ENCODE measurements at places on chromosomes 6 and 20.

GRCh38 chr6:126767711-126768110 is 350.8 kb upstream of the RSPO3 start:
- DNase-seq = no peak

DNA sequence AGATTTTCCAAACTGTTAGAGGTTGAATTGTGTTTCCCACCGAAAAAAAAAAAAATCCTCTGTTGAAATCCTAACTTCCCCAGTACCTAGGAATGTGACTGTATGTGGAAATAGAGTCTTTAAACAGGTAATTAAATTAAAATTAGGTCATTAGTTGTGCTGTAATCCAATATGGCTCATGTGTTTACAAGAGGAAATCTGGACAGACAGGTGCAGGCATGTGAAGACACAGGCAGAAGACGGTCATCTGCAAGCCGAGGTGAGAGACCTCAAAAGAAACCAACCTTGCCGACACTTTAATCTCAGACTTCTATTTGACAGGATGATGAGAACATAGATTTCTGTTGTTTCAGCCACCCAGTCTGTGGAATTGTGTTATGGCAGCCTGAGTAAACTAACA is 28.6 kb upstream of the EZR start:
- DNase-seq = no peak

GRCh38 chr6:147774856-147775255 is 266.4 kb downstream of the SAMD5 start:
- no peak for DNase-seq

DNA sequence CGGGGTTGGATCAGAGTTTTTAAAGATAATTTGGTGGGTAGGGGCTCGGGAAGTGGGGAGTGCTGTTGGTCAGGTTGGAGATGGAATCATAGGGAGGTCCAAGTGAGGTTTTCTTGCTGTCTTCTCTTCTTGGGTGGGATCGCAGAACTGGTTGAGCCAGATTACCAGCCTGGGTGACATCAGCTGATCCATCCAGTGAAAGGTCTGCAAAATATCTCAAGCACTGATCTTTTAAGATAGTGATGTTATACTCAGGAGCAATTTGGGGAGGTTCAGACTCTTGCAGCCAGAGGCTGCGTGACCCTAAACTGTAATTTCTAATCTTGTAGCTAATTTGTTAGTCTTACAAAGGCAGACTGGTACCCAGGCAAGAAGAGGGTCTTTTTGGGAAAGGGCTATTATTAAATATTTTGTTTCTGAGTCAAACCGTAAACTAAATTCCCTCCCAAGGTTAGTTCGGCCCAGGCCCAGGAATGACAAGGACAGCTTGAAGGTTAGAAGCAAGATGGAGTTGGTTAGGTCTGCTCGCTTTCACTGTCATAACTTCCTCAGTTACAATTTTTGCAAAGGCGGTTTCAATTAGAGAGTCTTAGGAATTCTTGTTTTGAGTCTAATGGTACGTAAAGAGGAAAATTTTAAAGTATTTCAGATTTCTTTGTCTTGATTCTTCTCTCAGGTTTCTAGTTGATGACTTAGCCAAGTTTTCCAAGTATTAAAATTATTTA is 53.1 kb downstream of the SCAF8 start:
- no peak for DNase-seq

- no peak for DNase-seq
These were observed at the start of gene NPBWR2 for GRCh38 chr20:64106981-64107735. Gene NPBWR2, minus strand, starts transcription at chr20:64107565. Its CDS starts 734 bp downstream, at chr20:64106831.

DNA sequence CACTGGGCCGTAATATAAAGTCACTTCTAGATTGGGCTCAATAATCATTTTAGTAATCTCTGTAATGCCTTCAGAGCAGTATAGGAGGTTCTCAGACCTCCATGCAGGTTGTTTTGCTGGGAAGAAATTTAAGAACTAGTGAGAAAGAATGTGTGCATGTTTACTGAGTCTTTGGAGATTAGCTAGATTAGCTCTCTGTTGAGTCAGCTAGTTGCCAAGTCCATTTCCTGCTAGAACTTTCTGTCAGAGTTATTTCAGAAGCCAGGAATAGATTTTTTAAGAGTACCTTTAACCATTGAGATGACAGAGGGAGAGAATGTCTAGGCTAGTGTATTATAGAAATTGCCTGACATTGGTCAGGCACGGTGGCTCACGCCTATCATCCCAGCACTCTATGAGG is 33.3 kb downstream of the ORC3 start:
- DNase-seq = no peak

- DNase-seq = no peak
These were observed 12.8 kb downstream of the RNF114 start for GRCh38 chr20:49948809-49949507.

DNA sequence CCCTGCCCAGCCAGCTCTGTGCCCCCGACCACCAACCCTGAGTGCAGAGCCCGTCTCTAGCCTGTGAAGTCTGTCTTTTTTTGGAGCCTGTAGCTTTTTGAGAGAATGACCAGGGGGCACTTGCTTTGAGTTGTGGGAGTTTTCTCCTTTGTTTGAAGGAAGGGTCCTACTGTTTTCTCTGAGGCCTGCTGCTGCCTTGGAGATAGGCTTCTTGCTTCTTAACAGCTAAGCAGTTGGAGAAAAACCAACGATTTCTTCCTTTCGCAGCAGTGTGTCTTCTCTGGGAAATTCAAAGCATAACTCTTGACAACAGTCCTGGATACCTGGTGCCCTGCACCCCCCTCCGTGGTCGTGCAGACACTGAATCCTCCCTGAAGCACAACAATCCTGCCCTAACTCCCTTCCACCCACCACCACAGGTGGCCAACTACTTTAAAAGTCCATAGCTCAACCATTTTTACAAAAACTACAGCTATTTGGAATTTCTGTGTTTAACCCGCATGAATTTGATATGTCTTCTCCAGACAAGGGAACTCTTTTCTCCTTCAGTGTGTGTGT is 61.0 kb downstream of the FAM50B start:
- DNase-seq = no peak

- no peak for DNase-seq
These were observed 7.3 kb upstream of the SNTA1 start for GRCh38 chr20:33450867-33451266.

DNA sequence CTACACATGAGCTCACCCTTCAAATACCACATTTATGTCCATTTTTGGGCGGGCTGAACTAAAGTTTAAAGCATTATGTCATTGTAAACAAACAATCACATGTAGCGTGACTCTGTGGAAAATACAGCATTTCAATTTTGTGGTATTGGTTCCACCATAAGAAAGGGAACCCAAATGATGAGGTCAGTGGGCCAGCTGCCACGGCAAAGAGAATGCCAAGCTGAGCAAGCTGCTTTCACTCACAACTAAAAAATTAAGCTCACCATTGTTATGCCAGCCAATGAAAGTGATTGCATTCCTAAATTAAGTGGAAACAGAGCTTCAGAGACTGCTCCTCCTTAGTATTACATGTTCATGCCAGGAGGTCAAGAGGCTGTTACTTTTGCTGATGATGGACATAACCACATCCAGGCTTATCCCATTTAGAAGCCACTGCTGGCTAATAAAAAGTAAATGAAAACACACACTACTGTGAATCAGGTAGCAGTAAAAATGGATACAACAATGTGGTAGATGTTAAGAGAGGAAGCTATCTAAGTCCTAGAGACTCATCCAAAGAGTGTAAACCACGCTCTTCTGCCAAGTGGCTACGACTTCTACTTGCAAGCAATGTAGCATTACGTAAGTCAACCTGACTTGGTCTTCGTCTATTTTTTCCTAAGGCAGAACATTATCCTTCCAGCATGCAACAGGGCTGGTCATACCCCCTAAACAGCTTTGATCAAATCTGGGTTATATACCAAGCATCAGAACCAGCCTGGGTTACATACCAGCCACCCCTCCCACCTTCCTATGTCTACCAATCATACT is 164.8 kb downstream of the BACH2 start:
- no peak for DNase-seq
